Natural killer cell (primary cell): ENCODE measurements at places on chromosomes 12 and 14.

DNA sequence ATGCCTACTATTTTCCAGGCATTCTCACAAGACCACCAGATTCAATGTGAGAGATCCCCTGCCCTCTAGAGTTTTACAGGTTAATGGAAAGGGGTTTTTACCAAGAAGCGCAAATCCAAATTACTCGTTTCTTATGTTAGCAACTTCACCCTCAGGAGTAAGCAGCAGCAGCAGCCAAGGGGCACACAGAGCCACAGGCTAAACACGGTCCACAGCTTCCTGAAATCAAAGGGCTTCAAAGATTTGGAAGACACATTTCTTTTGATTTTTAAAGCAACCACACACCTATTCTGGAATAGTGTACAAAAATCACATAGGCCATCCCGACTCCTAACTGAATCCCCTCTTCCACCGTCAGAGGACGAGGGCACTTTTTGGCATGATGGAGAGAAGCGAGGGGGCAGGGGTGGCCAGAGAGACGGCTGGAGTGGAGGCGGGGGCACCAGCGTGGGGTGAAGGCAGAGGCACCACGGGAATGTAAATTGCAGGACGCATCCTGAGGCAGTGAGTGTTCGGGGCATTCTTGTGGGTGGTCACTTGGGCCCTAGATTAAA, 107.0 kb downstream of the ARF6 start:
- DNase-seq, result peak; percentile 39

DNA sequence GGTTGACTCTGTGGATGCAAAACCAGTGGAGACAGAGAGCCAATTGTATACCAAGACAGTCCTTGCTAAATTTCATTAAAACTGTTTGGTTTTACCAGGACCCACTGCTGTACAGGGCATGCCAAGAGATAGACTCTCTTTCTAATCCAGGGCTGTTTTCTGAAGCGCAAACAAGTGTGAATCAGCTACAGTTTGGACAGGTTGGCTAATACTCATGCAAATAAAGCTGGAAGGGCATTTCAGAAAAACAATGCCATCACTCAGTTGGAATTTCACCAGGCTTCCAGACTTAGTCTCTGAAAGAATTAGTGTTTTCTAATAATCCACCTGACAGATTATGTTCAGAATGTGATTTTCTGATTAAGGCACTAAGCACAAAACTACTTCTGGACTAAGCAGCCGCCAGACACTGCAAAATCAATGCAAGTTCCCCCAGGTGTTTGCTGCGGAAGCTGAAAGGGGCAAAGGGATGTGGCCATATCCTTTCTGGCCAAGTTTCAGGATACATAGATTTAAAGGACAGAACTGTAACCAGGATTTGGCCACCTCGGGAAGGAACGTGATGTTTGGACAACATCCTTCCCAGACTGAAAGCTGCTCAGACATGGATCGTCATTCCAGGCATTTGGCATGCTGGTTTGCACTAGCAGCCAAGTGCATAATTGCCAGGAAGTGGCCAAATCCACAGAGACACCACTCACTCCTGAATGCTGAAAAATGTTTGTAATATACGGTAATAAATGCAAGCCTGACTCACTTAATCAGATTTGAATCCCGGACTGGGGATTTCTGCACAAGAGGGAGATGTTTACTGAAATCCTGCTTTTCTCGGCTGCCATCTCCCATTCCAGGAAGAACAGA, 32.0 kb upstream of the CDKN3 start:
- DNase-seq, result no peak

- no peak for DNase-seq
Measured at GRCh38 chr14:41548666-41549065, 58.0 kb upstream of the LRFN5 start.

DNA sequence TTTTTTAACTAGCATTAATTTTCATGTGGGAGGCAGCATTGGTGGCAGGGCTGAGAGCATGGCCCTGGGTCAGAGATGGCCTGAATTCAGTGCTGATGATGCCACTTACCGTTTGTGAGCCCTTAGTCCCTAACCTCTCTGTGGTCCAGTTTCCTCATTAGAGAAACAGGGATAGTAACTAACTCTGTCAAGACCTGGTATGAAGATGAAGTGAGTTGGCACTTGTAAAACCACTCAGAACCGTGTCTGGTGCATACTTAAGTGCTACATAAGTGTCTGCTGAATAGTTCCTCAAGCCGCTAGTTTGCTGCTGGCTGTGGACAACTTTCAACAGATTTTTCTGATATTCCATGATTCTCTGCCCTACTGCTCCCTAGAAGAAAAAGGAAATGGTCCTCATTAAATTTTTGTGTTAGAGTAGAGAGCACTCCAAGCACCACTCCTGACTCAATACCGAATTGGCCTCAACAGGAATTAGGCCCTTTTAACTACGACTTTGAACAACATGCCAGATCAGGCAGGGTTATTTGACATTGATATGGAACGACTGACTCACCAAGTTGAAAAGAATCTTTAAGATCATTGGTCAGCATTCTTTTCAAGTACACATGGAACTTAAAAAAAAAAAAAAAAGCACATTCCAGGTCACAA, 250.2 kb downstream of the ANO2 start:
- no peak for DNase-seq

- no peak for DNase-seq
Measured at GRCh38 chr12:71186571-71187288, 28.9 kb upstream of the TSPAN8 start.

GRCh38 chr12:131499160-131499863, 211.6 kb upstream of the SFSWAP start:
- no peak for DNase-seq

- no peak for DNase-seq
Measured at GRCh38 chr12:115638733-115639647, 638.5 kb downstream of the MED13L start.

GRCh38 chr12:108302403-108303311, 36.5 kb downstream of the CMKLR1 start:
- no peak for DNase-seq

GRCh38 chr14:98103705-98104104, 1168.3 kb downstream of the BCL11B start:
- DNase-seq, result no peak

- DNase-seq, result no peak
Measured at GRCh38 chr12:116037941-116038837, 239.3 kb downstream of the MED13L start.

GRCh38 chr14:88625671-88626070, 62.8 kb downstream of the ZC3H14 start:
- DNase-seq, result no peak

DNA sequence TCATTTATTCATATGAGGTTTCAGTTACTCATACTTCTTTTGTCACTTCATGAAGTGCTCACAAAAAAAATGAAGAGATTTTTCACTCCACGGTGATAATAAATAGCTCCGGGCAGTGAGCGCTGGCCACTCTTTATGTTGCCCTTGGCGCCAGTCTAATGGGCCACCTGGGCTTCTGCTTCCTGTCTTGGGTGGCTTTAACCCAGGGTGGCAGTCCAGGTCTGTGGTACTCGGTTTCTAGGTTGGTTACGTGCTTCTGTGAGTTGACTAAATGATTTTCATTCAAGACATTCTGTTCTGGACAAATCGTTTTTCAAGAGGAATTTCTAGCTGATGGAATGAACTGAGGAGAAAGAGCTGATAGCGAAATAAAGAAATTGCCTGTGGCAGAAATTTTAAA, 34.6 kb upstream of the NID2 start:
- no peak for DNase-seq

- DNase-seq, result no peak
Measured at GRCh38 chr12:80176706-80177105, 77.4 kb downstream of the OTOGL start.

- no peak for DNase-seq
Measured at GRCh38 chr12:5665615-5666014, 233.7 kb downstream of the NTF3 start.

DNA sequence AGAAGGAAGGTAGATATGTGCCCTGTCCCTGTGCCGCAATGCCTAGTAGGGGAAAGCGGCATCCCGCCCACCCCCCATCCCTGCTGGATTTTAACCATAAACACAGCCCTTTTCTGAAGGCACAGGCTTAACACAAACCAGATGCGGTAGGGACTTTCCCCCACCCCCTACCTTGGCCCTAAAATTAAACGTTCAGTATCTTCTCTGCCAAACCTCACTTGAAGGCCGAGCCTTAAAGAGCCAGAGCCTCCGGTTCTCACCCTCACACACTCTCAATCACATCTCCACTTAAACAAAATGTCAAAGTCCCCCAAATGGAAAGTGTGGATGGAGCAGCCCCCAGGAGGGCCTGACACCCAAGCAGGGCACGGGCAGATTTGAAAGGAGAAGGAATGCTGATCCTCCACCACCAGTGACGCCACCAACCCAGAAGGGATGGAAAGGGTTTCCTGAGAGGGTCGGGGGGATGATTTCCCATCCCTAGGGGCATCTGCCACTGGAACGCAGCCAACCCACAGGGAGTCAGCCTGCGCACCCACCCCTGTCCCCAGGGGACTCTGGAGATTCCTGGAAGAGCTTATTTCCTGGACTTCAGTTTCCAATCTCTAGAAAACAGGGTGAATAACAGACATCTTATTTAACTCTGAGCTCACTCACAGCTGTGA, 26.4 kb downstream of the ACTN1 start:
- DNase-seq, result peak; percentile 57

GRCh38 chr14:26394150-26394810, 203.6 kb downstream of the NOVA1 start:
- no peak for DNase-seq

DNA sequence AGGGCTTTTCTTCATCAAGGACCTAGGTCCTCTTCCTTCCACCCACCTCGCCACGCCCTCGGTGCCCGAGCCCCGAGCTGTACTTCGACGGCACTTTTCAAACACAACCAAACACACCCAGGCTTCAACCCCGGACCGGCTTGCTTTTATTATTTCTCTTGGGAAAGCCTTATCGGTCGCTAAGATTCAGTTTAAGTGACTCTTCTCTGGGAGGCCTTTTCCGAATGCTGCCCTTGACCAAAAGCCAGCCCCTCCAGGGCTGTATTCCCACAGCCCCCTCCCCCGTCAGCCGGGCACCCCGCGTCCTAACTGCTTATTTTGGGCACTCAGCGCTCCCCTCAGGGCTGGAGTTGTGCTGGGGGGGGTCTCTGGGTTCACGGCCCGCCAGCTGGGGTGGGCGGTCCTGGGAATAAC, 644 bp upstream of the PPP4R4 start:
- DNase-seq, result peak; percentile 40

- DNase-seq, result no peak
Measured at GRCh38 chr14:70317969-70318634, 41.4 kb downstream of the COX16 start.

- no peak for DNase-seq
Measured at GRCh38 chr14:57295239-57295638, 26.5 kb downstream of the AP5M1 start.

GRCh38 chr14:81234278-81234677, 13.5 kb upstream of the GTF2A1 start:
- DNase-seq, result no peak

DNA sequence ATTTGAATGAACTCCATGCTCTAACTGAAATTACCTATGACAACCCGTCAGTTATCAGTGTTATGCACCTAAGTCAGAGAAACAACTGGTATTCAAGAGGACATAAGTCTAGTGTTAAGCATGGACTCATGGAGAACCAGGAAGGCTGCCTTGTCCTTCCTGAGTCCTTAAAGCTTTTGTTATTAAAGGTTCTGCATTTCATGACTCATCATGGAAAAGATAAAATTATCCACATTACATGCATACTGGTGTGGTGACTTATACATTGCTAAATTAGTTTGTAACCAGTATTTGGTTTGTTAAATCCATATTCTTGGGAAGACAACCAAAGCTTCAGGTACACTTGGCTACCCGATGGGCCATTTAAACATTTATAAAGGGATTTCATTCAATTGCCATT, 6.5 kb upstream of the OR4E1 start:
- DNase-seq, result no peak
